ENCODE measurements at places on chromosomes 5 and 9.
A peak's percentile ranks its signal among the peaks of the same experiment; 100 is the strongest.

GRCh38 chr9:36143245-36143641, 6.7 kb downstream of the GLIPR2 start:
- no peak for DNase-seq

DNA sequence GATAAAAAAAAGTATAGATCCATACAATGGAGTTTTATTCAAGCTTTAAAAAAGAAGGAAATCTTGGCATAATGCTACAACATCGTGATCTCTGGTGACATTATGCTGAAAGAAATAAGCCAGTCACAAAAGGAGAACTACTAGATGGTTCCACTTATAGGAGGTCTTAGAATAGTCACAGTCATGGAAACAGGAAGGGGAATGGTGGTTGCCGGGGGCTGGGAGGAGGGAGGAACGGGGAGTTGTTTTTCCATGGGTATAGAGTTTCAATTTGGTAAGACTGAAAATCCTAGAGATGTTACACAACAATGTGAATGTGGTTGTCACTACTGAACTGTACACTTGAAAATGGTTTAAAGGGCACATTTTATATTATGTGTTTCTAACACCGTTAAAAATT, 94.5 kb downstream of the CFAP90 start:
- DNase-seq = no peak

DNA sequence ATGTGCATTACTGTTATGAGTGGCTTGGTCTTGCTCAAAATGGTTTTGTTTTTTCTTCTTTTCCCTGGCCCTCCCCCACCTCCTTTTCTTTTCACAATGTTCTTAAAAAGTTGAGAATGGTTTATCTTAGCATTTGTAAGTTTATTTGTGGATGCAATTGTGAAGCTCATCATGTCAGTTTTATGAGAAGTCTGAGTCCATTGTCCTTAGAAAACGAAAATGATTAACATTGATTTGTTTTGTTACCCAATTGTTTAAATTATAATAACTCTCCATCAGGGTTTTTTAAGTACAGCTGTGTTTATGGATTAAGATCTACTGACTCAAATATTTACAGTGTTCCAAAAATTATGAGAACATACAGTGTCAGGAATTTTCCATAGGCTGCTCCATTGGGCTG, 511.3 kb upstream of the PAPPA start:
- DNase-seq = no peak

DNA sequence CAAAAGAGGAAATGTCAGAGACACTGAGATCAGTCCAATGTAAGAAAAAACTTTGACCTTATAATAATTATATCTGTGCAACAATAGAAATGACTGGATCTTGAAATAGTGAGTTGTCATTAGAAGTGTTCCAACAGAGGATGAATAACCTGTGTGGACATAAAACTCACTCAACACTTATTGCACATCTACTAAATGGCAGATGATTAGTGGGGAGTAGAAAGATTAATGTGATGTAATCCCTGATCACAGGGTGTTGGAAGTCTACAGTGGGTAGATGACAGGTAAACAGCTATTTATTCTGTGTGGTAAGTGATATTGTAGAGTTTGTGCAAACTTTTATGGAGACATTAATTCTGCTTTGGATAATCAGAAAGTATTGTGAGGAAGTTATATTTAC, 177.3 kb upstream of the HMHB1 start:
- DNase-seq = no peak

GRCh38 chr9:35636135-35636876, 14.4 kb downstream of the SIT1 start:
- no peak for DNase-seq

- DNase-seq = no peak
These were observed 41.4 kb upstream of the KIAA1958 start for GRCh38 chr9:112445196-112445595.

GRCh38 chr9:79570448-79571308, 1.1 kb upstream of the TLE4 start:
- peak; percentile 31 for DNase-seq

GRCh38 chr5:132267931-132268768, 10.7 kb downstream of the PDLIM4 start:
- no peak for DNase-seq

GRCh38 chr5:131545845-131546244, 89.2 kb downstream of the RAPGEF6 start:
- DNase-seq = no peak

- no peak for DNase-seq
These were observed 64.6 kb downstream of the CAST start for GRCh38 chr5:96726802-96727201.

DNA sequence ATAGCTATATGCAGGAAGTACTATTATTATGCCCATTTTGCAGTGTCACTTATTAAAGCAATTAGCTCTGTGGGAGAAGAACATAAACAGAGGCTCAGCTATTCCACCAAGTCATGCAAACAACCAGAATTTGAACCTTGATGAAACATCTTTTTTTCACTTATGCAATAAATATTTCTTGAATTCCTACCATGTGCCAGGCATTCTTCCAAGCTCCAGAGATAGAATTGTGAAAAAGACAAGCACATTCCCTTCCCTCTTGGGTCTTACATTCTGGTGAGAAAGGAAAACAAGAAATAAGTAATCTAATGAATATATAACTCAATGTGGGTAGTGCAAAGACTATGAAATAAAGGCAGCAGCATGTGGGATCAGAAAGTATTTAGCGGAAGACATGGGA, 32.1 kb upstream of the ADRB2 start:
- no peak for DNase-seq

- DNase-seq = no peak
These were observed 222.8 kb upstream of the KLF4 start for GRCh38 chr9:107712390-107712789.

- DNase-seq = no peak
These were observed 53.2 kb upstream of the SLC25A51 start for GRCh38 chr9:37956904-37957663.

- DNase-seq = no peak
These were observed 34.8 kb upstream of the SMARCA2 start for GRCh38 chr9:1980387-1980786.

- DNase-seq = no peak
These were observed 524.1 kb upstream of the MEF2C start for GRCh38 chr5:89407054-89407453.

GRCh38 chr9:38685535-38685934, 34.4 kb downstream of the FAM240B start:
- DNase-seq = no peak

DNA sequence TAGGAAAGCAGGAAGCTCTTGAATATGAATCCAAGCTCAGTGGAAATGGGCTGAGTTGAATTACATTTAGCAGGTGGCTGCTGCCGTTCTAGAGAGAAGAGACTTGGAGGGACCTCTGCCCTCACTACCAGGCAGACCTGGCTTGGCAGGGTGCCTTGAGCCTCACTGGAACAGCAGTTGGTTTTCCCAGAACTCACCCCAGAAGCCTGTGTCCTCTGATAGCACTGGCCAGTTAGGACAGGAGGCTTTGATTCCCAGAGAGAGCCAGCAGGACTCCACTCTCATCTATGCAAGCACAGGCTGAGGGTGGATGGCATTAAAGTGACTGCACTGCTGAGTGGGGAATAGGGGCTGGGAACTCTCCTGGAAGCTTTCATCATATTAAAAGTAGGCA, 54.8 kb downstream of the PWWP2A start:
- no peak for DNase-seq

GRCh38 chr5:143432658-143433239, 29.3 kb upstream of the NR3C1 start:
- no peak for DNase-seq

DNA sequence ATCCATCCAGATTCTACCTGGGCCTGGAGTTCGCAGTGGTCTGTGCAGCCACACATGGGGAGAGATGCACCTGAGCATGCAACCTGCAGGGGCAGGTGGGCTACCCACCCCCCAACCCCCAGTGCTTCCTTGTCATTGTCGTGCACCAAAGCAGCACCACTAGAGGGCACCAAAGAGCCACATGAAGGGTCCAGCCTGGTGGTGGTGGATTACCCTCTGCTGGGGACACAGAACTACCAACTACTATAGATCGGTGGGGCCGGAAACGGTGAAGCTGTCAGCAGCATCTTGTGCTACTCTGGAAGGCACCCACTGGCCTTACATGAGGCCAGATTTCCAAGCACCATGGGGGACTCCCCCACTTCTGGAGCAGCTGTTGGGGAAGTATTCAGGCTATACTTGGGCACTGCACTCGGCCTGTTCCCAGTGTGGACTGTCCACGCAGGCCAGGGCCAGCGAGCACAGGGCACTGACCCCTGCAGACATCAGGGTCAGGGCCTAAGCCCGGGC, 60.2 kb upstream of the TBC1D2 start:
- DNase-seq = peak; percentile 79

- no peak for DNase-seq
These were observed 47.0 kb downstream of the OLFM1 start for GRCh38 chr9:135134268-135135022.

GRCh38 chr5:181218795-181219124, 4.3 kb upstream of the TRIM41 start:
- DNase-seq = no peak

GRCh38 chr5:112583166-112583565, 154.5 kb upstream of the APC start:
- DNase-seq = no peak

DNA sequence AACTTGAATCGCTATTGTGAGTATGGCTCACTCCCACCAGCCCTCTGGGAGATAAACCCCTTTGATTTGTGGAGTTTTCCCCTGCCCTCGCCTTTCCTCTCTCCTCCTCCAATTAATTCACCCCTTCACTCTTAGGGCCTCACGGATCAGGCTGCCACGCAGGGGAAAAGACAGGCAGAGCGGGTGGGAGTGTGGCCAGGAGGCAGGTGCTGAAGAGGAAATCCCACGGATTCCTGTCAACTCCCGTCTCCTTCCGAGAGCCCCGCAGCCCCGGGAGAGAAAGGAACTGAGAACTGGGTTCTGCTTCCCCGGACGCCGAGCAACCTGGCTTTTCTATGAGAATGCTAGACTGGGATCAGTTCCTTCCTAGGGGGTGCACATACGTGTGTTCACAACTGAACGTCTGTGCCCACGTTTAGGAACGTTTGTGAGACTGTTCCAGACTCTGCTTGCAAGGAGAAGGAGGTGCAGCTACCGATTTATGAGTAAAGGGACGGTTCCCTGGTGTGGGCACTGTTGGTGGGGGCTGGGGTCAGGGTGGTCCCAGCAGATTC, 314.5 kb upstream of the TLE4 start:
- DNase-seq = no peak

DNA sequence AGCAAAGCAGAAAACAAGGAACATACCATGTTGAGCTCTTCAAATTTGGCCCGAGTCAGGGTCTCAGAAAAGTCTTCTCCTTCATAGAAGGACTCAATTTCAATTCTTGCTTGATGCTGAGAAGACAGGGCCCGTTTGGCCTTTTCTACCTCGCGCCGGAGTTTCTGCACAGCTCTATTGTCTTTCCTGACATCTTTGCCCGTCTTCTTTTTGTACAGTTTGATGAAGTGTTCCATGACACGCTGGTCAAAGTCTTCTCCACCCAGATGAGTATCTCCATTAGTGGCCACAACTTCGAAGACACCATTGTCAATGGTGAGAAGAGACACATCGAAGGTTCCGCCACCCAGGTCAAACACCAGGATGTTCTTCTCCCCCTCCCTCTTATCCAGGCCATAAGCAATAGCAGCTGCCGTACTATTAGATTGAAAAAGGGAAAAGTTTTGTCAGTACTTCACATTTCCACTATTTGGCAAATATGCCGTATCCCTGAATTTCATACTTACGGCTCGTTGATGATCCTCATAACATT, 2.2 kb downstream of the HSPA5 start:
- DNase-seq = no peak

DNA sequence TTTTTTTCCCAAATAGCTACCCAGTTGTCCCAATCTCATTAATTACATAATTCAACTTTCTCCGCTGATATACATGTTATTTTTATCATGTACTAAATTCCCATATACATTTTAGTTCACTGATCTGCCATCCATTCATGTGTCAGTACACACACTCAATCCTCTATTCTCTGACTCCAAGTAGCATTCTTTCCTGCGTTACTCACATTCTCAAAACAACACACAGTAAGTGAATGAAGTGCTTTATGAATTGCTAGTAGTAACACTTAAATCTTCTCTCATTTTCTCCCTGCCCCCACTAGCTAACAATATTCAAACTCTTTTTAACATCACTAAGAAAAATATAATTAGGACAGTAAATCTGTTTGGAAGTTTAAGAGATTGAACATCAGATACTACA, 8.9 kb downstream of the ZNF366 start:
- DNase-seq = no peak

DNA sequence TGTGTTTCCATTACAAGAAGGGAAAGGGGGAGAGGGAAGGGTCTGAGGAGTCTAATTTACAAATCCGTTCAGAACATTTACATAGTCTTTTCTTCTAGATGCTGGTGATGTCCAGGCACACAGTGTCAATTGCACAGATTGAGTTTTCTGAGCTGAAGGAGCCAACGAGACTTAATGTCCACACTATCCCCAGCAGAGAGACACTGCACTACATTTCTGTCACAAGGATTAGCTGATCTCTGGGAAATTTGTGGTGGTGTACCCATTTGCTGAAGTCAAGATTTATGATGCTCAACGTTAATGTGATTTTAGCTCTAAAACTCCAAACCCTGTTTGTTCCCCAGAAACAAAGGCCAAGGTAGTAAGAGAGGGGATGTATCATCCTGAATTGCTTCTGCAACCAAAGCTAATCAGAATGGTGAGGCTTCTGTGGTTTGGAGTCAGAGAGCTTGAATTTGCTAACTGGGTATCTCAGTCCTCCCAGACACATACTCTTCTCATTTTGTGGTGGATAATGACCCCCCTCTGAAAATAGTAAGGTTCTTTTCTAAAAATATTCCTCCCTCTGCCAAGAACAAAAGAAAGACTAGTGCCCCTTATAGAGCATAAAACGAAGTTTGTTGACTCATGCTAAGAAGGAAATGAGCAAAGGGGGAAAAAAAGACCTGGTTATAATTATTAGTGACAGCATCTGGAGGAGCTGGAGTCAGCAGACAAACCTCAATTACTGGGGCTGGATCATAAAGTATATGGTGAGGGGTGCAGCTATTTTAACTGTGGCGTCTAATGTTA, 416.9 kb downstream of the PSAT1 start:
- DNase-seq = no peak

DNA sequence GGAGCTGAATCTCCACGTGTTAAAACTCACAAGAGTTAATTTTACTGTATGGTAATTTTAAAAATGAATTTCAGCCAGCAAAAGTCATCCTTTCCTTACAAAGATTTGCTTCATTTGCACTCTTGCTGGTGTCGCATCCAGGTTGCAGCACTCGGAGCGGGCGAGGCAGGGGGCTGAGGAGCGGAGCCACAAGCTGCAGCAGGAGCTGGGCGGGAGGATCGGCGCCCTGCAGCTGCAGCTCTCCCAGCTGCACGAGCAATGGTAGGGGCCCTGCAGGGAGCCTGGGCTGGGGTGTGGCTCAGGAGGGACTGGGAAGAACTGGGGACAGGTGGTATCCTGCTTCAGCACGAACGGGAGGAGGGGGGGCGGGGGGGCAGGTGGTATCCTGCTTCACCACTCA, 27.1 kb downstream of the HNRNPH1 start:
- no peak for DNase-seq

- DNase-seq = no peak
These were observed 27.8 kb downstream of the KLHL3 start for GRCh38 chr5:137708062-137708461.

Data from stimulated activated CD4-positive, alpha-beta T cell treated with anti-CD3 and anti-CD28 coated beads, Interleukin-4, amount 100 ng/mL, for 48 hours (primary cell).